Kidney epithelial cell (primary cell): ENCODE measurements at places on chromosomes 11 and 22. TPM values are rescaled to one million over a fixed set of nuclear protein-coding genes. Genes with fewer than 3 reads are reported as not detected.

Gene KRTAP5-8
- total RNA-seq = not detected in 2 replicates

Gene TMEM191C
- total RNA-seq = 4.8 and 6.7 TPM in 2 replicates

Gene SPI1
- total RNA-seq = 0.14 TPM in 1 of 2 replicates, not detected in the other

Gene MLC1
- not detected in 2 replicates for total RNA-seq

Gene PGR
- total RNA-seq = under 0.01 TPM in 2 replicates

Gene DRG1
- 62.6 and 68.9 TPM in 2 replicates for total RNA-seq

Gene FGF4
- total RNA-seq = not detected in 2 replicates

Gene ACTN3
- not detected in 2 replicates for total RNA-seq

Gene KRTAP5-11
- total RNA-seq = not detected in 2 replicates
